ENCODE measurements at places on chromosomes 2 and 18. TPM values are rescaled to one million over a fixed set of nuclear protein-coding genes. Genes with fewer than 3 reads are reported as not detected.

- no peak for DNase-seq
These were observed 11.2 kb upstream of the STAT1 start for GRCh38 chr2:191025135-191025534.

DNA sequence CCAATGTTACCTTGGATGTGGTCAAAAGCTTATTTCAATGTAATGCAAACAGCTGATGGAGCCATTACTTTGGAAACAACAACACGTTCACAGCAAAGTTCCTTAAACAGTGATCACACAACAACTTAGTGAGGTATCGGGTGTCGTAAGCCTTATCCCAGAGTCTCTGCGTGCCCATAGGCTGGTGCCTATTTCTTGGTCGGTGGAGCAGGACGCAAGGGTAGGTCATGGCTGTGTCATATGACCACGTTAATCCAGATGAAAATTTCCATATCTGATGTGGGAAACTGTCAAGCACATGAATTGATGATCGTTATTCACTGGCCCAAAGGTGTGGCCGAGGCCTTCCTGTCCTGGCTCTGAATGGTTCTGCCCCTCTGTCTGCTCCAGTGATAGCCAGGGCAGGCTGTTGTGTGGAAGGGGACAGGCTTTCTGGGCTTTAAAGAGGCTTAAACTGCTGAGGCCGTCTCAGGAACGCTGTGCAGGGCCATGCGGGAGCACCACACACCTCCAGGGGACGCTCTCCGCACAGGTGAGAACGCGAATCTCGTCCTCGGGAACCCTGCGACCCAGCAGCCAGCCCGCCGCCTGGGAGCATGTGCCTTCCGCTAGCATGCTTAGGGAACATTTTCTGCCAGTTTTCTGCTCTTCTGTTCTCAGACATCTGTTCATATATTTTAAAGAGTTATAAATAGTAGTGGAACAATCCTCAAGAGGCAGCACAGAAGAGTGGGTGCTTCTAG is 90.6 kb downstream of the KCTD1 start:
- no peak for DNase-seq

Gene RUFY4
- polyA plus RNA-seq = not detected

DNA sequence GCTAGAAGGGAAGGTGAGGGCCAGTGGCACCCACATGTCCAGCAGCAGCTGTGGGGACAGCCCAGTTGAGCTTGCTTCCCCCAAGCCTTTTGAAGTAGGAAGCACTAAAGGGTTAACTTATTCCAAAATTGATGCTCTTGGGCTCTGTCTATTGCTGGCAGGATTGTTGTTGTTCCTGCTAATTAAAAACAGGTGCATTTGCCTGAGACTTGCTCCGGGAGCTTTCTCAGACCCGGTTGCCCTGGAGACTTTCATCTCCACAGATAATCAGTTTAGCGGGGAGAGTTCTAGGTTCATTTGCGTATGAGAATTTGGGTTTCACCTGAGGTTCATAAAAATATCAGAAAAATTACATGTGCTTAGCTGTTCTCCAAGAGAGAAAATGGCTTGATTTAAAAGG is 277.3 kb downstream of the LRATD1 start:
- DNase-seq = no peak

Gene MFSD2B
- polyA plus RNA-seq = not detected

DNA sequence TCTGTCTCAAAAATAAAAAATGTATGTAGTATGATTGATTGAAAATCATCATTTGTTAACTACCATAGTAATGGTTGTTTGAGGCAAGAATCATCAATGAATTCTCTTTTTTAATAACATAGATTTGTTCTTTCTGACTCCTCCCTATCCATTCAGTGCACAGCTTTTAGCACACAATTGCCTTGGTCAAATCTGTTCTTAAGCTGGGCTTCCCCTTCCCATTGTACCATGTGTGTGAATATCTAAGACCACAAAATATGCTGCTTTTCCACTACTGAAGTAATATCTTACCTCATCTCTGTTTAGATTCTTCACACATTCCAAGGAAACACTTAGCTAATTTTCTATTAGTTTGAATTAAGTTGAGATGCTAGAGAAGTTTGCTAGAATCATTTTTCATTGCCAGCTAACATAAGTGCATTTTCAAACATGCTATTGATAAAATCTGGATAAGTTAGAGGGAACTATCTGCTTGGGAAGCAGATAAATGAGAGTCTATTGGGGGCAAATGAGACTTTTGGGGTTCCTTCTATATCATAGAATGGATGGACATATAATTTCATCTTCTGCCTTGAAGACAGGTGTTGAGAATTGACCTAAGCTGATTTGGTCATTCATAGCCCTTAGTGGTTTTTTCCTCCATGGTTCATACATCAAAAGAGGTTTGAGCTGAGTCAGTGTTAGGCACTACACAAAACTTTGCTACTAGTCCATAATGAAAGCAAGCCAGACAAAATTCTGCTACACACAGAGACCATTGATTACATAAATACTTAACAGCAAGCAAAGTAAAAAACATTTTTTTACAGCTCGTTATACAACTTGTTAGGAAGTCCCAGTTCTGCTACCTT is 231.9 kb downstream of the PLCL1 start:
- no peak for DNase-seq

Gene LCT
- 0.19 TPM for polyA plus RNA-seq

Gene MEIS1
- polyA plus RNA-seq = 7.3 TPM

- DNase-seq = peak; percentile 67
These were observed 224.1 kb downstream of the PHLPP1 start for GRCh38 chr18:62939433-62939832.

Gene CXCR4
- 9.5 TPM for polyA plus RNA-seq

Gene AFF3
- 0.65 TPM for polyA plus RNA-seq

Gene ARHGEF4
- 0.90 TPM for polyA plus RNA-seq

GRCh38 chr2:239993291-239993690 is 31.9 kb downstream of the NDUFA10 start:
- DNase-seq = no peak

Gene ANKRD53
- polyA plus RNA-seq = 2.1 TPM

Gene EXOC6B
- polyA plus RNA-seq = 5.9 TPM

Gene PSMA8
- not detected for polyA plus RNA-seq

GRCh38 chr2:221210686-221211085 is 361.4 kb downstream of the EPHA4 start:
- DNase-seq = no peak

GRCh38 chr2:207767461-207768167 is 2.1 kb downstream of the FZD5 start:
- peak; percentile 68 for DNase-seq

DNA sequence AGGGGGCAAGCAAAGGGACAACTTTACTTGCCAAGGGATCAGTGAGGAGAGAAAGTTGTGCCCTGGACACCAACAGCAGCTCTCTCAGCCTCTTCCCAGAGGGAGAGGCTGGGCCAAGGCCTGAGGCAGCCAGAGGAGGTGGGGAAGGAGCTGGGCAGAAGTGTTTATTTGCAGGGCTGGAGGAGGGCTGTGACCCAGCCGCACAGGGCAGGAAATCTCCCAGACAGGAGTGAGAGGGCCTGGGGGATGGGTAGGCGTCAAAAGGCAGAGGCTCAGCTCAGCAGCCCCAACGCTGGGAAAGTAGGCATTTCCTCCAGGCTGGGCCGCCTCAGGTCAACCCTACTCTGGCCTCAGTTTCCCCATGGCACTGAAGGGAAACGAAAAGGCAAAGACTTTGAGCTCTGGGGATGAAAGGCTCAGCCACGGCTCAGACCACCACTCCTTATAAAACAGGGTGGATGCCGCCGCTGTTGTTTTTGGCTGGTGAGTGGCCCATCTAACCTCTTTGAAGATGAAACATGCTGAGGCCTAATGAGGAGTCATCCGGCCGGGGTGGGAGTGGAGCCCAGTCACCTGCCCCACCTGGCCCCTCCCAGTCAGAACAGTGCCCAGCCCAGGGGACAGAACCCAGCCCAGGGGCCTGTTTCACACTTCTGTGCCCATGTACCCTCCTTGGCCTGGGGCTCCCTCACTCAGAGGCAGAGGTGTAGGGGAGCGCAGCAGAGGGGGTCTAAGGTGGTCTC is 21.9 kb upstream of the SEMA4C start:
- no peak for DNase-seq

- DNase-seq = no peak
These were observed 28.6 kb upstream of the PPP4R1 start for GRCh38 chr18:9642799-9643462.

Gene DNAJC10
- polyA plus RNA-seq = 30.1 TPM

- DNase-seq = no peak
These were observed 346.4 kb upstream of the HS6ST1 start for GRCh38 chr2:128665113-128665512.

DNA sequence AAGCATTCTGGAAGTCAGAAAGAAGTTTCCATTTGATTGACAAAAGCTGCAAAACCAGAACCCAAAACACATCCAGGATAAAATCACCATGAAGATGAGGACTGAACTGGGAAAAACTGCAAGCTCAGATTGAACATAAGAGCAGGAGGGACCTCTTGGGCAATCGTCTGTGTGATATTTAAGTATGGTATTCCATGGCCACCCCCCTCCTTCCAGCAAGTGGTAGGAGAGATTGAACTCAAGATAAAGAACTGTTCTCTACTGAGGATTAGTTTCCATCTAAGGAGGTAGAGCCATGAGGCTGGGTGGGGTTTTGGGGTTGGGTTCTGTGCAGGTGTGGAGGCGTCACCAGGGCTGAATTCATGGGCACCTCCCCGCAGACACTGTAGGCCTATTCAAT is 251.1 kb downstream of the NCKAP5 start:
- no peak for DNase-seq

DNA sequence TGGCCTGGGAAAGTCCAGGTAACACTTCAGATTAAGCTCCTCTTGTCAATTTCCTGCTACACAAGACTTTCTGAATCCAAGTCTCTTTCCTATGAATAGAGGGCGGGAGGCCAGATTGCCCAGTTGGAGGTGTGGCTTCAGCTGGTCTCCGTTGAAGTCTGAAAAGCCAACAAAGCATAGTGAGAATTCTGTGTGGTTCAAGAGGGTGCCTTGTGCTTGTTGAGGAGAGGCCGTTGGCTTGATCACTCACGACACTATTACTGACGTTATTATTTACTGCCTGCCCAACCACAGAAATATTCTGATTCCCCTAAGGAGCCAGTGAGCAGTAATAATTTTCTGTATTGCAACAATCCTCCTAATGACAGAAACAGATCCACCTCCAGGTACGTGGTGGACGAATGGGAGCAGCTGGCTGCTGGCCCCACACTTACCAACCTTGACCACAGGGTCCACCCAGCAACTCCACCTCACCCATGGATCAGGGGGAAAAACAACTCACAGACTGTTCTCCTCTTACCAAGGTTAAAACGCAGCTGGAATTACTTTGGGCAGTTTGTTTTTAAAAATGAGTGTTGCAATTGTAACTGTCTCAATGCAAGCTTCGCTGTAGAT is 21.9 kb downstream of the NRP2 start:
- no peak for DNase-seq

DNA sequence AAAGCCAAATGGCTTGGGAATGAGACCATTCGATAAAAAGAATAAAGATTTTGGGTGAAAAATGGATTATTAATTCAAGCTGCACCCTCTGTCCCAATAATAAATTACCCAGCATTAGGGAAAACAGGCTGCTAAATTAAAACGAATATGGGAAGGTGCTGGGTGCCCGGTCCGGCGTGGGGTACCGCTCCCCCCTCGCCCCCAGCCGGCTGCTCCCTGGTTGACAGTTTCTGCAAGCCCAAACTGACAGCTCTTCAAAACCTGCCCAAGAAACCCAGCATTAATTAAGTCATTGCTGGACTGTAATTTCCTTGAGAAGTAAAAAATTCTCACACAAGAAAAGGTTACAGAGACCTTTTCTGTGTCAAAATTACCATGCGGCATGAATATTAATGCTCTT is 98.6 kb downstream of the PTGR3 start:
- DNase-seq = no peak

GRCh38 chr2:112335600-112335999 is 60.2 kb downstream of the ZC3H6 start:
- DNase-seq = peak; percentile 26

Gene ZSWIM2
- polyA plus RNA-seq = not detected

GRCh38 chr2:196849895-196850294 is 40.7 kb upstream of the C2orf66 start:
- DNase-seq = no peak

Gene CPO
- 0.90 TPM for polyA plus RNA-seq

Gene CNDP2
- polyA plus RNA-seq = 499 TPM

Gene CHRND
- polyA plus RNA-seq = not detected

DNA sequence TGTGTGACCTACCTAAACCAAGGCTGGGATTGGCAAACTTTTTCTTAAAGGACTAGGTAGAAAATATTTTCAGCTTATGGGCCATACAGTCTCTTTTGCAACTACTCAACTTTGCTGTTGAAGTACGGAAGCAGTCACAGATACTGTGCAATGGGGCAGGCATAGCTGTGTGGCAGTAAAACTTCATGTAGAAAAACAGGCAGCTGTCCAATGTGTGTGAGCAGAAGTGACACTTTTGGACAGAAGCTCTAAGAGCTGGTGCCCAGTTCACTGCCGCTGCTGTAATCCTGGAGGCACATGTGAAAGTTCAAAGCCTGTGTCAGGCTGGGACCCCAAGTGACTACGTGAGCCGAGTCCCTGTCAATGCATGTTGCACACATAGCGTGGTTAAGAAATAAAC is 46.7 kb downstream of the MAPK4 start:
- no peak for DNase-seq

DNA sequence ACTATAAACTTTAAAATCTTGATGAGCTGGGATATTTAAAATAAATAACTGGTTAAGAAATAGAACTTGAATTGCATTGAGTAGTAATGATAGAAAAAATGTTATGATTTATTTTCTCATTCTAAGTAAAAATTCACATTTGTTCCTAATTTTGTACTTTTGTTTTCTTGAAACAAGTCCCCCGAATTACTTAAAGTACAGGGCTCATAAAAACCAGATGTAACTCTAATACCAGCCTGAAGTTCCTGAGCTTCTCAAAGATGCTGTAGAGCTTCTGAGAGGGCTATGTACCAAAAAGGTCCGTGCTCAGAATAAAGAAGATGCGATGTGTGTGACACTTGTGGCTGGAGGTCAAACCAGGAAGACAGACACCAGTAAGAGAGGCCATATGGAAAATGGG is 116.1 kb upstream of the TACR1 start:
- DNase-seq = no peak

- no peak for DNase-seq
These were observed 68.5 kb downstream of the EPB41L3 start for GRCh38 chr18:5475267-5475666.

Gene HDAC4
- polyA plus RNA-seq = 2.2 TPM

Gene CCDC148
- polyA plus RNA-seq = 6.6 TPM

GRCh38 chr18:26710470-26711096 is 154.9 kb downstream of the AQP4 start:
- no peak for DNase-seq

GRCh38 chr2:62208074-62208757 is 12.3 kb downstream of the B3GNT2 start:
- no peak for DNase-seq

- DNase-seq = no peak
These were observed 49.9 kb downstream of the DHRS9 start for GRCh38 chr2:169119123-169119760.

DNA sequence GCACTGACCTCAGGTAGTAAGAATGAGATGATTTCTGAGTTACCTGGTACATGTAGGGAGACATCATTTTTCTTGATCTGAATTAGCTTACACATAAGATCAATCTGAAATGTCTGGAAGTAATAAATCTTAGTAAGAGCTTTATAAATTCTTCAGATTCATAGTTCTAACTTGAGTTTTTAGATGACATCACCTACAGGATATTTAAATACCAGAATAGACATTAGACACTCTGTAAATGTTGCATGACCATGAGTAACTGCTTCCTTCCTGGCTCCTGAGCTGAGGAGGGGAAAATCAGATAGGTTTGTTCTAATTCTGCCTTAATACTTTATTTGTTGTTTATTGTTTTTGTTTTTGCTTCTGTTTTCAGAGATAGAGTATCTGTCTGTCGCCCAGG is 181.8 kb downstream of the PHLPP1 start:
- no peak for DNase-seq

Gene WBP1
- polyA plus RNA-seq = 150 TPM

Gene NABP1
- polyA plus RNA-seq = 9.6 TPM

Gene ALK
- polyA plus RNA-seq = not detected

Data from kidney (tissue), 22 donors.